Activated CD8-positive, alpha-beta memory T cell treated with anti-CD3 and anti-CD28 coated beads for 1 hour (primary cell): ENCODE measurements at places on chromosomes 3 and 15.

DNA sequence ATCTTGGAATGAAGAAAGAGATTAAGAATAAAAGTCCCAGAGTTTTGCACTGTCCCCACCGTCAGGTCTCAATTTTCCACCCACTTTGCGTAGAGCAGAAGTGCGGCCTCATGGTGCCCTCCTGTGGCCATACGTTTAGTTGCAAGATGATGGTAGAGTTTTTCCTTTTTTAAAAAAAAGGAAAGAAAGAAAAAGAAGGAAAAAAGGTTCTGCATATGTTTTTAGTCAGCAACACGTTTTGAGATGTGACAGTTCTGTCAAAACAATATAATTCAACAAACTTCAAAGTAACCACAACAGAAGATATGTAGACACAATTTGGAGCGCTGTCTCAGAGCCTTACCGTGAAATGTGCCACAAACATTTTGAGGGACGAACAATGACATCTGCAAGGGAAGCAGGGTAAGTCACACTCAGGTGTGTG lies 24.6 kb downstream of the EBLN2 start:
- DNase-seq = peak; percentile 14

DNA sequence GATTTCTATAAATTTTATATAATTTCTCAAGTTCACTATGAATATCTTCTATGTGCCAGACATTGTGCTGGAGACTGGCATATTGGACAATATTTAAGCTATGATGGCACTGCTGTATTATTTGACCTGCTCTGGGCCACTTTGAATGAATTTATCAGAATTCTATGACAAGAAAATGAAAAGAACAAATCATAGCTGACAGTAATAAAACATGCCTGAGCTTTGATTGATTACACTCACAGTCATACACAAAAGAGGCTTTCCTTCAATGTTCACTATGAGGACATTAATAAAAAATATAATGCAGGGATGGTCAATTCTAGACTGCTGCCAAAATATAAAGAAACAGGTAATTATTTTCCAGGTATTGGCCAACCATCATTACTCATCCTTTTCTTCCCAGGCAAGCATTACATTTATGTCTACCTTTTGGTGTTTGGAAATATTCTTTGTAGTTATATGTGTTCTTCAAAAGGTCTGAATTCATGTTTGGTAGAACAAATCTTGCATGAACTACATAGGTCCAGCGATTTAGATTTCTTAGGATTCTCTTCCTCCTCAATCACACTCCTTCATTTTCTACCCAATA lies 81.0 kb upstream of the ALCAM start:
- DNase-seq = no peak

DNA sequence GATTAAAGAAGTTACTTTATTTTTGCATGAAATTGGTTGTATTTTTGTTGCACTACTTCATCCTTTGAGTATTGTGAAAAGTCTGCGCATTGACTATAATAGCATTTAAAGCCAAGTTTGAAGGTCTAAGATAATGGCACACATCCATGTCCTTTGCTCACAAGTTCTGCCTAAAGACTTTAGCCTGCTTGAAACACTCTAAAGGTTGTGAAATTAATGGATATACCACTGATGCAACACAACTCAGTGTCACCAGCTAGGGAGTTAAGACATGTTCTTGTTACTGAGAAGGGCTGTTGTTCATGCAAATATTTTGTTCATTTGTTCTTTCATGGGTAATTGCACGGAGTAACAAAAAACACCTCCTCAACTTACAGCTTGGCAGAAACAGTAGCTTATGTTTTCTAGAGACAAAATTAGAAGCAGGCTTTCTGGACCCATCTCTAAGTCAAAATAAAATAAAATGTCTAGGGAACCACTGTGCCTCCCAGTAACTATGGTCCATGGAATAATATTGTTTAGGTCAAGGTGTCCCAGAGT lies 83.9 kb downstream of the PPARG start:
- no peak for DNase-seq

DNA sequence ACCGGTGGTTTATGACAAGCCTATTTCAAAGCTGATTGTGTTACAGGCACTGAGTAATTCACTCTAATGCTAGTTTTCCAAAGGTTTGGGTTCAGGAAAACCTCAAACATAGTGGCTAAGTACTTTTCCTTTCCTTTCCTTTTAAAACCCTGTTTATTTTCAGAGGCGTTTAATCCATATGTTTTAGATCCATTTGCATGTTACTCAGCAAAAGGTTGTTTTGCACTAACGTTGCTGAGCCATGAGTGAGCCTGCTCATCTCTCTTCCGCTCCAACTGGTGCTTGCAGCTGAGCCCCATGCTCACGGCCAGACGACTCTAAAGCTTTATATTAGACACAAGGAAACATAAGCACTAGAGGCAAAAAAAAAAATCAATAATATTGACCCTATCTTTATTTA lies 9.4 kb downstream of the CEMIP start:
- DNase-seq = no peak

- no peak for DNase-seq
Measured at GRCh38 chr15:23912191-23912590, 225.1 kb upstream of the NDN start.

GRCh38 chr15:74722591-74722990 lies 2.7 kb downstream of the CYP1A1 start:
- DNase-seq = no peak
